ENCODE measurements at places on chromosomes 1 and 21.

- peak; percentile 63 for DNase-seq
Measured at GRCh38 chr1:37177230-37177864, 143.0 kb upstream of the GRIK3 start.

DNA sequence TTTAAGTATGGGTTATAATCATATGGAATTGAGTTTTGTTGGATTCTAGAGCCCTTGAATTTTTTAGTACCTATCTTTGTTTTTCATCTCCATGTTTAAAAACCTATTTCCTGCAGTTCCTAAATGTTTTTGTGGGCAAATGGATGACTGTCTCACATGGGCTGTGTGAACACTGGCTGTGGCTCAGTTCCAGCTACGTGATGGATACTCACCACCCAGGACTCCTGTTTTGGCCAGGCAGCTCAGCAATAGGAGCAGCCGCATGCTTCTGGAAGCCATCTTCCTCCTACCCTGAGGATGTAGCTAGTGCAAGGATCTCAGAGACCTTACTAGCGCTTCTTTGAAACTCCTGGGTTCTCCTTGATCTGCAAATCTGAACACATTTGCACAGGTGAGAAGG, 2.8 kb downstream of the REG4 start:
- no peak for DNase-seq

DNA sequence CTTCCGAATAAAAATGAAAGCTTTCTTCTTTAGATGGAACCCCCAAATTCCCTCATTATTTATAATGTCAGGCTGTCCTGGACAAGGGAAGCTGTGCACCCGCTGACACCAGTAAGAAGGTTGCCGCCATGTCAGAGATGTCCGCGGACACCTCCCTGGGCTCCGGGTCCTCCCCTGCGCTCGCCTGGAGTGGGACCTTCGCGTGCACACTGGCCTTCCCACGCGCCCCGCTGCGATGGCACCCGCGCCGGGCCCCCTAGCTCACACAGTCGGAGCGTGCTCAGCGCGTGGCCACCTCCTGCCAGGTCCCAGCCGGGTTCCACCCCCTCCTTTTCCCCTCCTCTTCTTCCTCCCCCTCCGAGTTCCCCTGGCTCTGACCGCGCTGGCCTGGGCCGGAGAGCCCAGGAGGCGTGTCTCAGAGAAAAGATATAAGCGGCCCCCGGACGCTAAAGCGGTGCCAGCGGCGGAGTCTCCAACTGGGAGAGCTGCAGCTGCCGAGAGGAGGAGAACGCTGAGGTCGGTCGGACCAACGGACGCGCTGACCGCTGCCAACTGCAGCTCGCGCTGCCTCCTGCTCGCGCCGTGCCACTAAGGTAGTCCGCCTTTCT, at the start of gene G0S2:
G0S2 (plus strand) TSS at position 456 of the 608 bp plus-strand sequence. CDS start 273 bp downstream, outside the sequence.
- peak; percentile 26 for DNase-seq

GRCh38 chr1:41776891-41777441, 141.8 kb downstream of the HIVEP3 start:
- DNase-seq, result peak; percentile 49

DNA sequence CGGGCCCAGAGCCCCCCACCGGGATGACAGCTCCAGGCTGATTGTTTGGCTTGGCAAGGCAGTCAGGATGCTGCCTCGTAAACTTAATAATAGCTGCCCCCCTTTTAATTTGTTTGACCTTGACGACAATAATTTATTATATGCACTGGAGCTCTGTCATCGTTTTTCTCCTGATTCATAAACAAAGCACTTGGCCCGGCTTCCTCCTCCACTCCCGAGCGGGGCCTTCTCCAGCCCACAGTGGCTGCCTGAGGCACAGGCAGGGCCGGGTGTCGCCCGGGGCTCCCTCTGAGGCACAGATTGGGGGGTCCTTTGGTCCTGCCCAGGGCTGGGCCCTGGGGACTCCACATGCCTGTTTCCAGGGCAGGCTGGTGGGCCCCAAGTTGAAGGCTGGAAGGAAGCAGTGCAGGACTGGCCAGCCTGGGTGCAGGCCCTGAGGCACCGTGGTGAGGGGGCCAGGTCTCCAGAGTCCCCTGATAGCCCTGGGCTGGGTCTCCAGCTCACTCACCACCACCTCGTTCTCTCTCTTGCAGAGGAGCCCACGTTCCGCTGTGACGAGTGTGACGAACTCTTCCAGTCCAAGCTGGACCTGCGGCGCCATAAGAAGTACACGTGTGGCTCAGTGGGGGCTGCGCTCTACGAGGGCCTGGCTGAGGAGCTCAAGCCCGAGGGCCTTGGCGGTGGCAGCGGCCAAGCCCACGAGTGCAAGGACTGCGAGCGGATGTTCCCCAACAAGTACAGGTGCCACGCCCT, 52.0 kb upstream of the ARHGEF16 start:
- DNase-seq, result no peak

DNA sequence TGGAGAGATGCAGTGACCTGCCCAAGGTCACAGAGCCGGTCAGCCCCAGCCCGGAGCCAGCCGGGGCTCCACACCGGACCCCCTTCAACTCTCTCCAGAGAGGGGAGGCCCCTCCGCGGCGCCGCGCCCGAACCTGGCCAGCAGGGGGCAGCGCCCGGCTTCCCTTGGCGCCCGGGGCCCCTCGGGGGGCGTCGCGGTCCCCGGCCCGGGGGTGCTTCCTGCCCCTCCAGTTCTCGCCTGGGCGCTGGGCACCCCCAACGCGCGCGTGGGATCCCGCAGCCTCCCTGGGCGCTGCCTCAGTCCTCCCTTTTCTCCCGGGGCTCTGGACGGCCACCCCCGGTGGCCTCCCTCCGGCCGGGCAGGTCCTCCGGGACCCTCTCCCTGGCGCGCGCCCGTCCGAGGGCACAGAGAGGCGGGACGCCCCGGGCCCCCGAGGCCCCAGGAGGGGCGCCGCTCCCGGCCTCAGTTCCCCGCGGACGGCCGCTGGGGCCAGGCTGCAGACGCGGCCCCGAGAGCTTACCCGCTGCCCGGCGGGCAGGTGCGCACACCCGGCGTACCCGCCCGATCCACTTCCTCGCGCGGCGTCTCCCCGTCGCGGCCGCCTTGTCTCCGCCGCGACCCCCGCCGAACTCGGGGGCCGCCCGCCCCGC, 406 bp downstream of the HTR1D start:
- no peak for DNase-seq

- no peak for DNase-seq
Measured at GRCh38 chr1:93288558-93288957, 57.1 kb upstream of the DR1 start.

GRCh38 chr1:223358826-223359225, 5.2 kb downstream of the SUSD4 start:
- DNase-seq, result no peak

GRCh38 chr1:245091818-245092637, 62.8 kb upstream of the KIF26B start:
- DNase-seq, result no peak

- no peak for DNase-seq
Measured at GRCh38 chr21:42518215-42518614, 4.6 kb downstream of the SLC37A1 start.

GRCh38 chr1:67583462-67583950, 101.5 kb upstream of the GADD45A start:
- DNase-seq, result no peak

DNA sequence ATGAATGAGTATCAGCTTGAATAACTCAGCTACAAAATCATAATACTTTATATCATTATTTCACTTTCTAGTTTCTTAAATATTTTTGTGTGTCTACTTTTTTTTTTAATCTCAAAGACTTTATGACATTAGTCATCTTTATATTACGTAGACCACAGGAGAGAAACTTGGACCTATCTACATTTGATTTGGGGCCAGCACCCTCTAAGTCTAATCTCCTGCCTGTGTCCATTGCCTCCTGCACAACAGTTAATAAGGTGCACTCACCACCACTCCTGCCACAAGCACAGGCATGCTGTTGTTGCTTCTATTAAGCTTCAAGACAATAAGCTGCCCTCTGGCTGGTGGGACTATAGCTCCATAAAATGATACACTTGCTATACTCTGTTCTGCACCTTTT, 70.4 kb downstream of the DIRAS3 start:
- DNase-seq, result no peak
